ENCODE measurements at places on chromosomes 12 and 14. TPM values are rescaled to one million over a fixed set of nuclear protein-coding genes. Genes with fewer than 3 reads are reported as not detected.

Gene NPAS3
- total RNA-seq = 0.33 TPM

Gene ANO4
- 2.5 TPM for total RNA-seq

GRCh38 chr12:88889326-88890110, 309.2 kb upstream of the KITLG start:
- peak; percentile 36 for DNase-seq

DNA sequence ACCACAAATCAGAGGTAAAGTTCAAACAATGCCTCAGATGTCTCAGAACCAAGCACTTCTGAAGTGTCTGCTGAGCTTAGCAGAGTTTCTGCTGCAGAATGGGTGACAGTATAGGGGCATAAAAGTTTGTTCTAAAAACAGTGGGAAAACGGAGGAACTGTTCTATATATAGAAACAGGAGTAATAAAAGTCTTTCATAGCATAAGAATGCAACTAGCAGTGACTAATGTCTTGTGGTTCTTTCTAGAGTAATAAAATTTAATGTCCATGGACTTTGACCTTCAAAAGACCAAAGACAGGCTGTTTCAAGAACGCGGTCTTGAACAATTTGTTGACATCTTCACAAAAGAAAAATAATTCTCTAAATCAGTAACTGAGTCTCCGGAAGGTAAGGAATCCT, 107.5 kb upstream of the FAR2 start:
- peak; percentile 60 for DNase-seq

DNA sequence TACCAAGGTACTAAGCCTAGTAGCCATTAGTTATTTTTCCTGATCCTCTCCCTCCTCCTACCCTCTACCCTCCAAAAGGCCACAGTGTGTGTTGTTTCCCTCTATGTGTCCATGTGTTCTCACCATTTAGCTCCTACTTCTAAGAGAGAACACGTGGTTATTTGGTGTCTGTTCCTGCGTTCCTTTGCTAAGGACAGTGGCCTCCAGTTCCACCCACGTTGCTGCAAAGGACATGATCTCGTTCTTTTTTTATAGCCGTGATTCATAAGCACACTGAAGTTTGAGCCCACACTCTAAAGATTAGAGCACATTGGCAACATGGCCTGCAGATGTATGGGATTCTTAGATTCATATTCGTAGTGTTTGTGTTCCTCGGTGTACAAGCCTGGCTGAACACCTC, 8.1 kb upstream of the STX2 start:
- DNase-seq = no peak

Gene GEMIN2
- 18.2 TPM for total RNA-seq

- no peak for DNase-seq
Observed at GRCh38 chr14:25411781-25412757, 362.1 kb upstream of the STXBP6 start.

Gene ERBB3
- 2.0 TPM for total RNA-seq

- no peak for DNase-seq
Observed at GRCh38 chr12:110849221-110849620, 2.4 kb downstream of the CCDC63 start.

- peak; percentile 68 for DNase-seq
Observed at GRCh38 chr12:12432364-12432763, 75.5 kb downstream of the BORCS5 start.

Gene MMP17
- 0.50 TPM for total RNA-seq

DNA sequence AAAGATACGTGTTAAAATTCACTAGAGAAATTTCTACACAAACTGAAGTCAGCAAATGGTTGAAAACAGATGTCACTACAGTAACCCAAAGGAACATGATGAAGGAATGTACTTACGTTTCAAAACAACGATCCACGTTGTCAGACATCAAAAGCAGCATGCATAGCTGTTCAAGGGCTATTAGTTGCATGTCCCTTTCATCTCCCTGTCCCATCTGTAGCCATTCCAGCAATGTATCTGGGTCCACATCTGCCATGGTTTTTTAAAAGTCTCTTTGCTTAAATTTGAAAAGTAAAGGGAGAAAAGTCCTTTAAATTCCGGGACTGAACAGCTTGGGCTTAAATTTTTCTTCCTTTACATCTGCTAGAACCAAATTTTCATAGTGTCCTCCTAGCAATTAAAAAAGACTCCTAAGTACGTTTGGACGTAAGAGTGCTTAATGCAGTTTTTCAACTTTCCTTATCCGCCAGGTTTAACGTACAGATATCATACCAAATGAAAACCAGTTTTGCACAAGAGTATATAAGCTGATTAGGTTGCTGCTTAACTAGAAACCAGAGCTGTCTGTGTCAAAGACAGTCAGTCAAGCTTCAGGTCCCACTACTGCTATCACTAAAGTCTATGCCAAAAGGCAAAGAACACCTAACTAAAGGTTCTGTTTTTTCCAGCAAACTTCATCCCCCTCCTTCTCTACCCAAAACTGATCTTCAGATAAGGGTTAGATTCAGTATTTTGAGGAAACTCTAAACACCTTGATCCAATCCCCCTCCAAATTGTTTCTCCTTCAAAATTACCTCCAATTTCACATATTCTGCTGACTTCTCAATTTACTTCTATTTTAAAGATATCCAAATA, 1.7 kb downstream of the HECTD1 start:
- DNase-seq = peak; percentile 36

Gene TESPA1
- not detected for total RNA-seq

Gene AP4S1
- 8.3 TPM for total RNA-seq

Gene KLHL28
- 20.3 TPM for total RNA-seq
